NCI-H2107 (cell line): ENCODE measurements at places on chromosomes 13 and 19.
A peak's percentile ranks its signal among the peaks of the same experiment; 100 is the strongest.

- DNase-seq, result peak; percentile 9
Measured at GRCh38 chr13:100646030-100646673, 28.4 kb downstream of the TMTC4 start.

GRCh38 chr13:85261757-85262346 is 537.4 kb downstream of the SLITRK6 start:
- no peak for DNase-seq

DNA sequence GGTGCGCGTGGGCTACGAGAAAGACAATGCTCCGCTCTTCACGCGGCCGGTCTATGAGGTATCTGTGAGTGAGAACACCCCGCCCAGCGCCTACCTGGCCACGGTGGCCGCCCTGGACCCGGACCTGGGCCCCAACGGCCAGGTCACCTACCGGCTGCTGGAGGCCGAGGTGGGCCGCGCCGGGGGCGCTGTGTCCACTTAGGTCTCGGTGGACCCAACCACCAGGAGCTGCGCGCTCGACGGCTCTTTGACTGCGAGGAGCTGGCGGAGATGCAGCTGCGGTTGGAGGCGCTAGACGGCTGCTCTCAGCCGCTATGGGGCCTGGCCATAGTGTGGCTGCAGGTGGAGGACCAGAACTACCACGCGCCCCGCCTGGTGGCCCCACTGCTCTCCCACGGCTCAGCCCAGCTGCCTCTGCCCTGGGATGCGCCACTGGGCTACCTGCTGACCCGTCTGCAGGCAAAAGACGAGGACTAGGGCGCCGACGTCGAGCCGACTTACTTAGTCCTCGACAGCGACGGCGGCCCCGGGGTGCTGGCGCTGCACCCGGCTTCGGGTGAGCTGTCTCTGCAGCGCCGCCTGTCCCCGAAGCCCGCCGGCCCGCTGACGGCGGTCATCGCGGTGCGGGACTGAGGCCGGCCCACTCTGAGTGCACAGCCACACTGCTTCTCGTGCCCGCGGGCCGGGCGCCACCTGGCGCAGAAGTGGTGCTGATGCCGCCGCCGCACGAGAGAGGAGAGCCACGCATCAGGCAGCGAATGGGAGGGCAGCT is 173.0 kb downstream of the OLFM4 start:
- DNase-seq, result no peak

- DNase-seq, result no peak
Measured at GRCh38 chr13:41720839-41721561, 239.9 kb downstream of the VWA8 start.

DNA sequence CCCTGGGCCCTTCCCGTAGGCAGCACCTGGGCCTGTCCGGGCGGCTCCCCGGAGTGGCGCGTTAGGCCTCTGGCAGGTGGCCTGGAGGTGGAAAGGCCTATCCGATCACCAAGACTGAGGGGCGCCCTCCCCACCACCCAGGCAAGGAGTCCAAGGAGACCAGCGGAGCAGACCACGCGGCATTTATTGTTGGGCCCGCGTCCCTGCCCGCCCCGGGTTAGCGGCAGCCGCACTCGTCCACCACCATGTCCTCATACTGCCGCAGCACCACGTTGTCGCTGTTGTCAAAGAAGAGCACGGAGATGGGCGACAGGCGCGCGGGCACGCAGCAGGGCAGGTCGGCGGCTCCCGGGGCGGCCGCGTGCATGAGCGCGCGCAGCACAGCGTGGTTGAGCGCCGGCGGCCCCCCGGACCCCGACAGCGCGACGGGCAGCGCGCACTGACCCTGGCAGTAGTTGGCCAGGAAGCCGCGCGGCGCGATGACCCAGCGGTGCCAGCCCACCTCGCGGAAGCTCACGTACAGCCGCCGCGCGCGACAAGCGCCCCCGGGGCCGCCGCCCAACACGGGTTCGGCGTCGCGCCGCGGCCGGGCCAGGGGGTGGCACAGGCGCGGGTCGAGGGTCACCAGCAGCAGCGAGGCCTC is 27.5 kb downstream of the CERS1 start:
- DNase-seq, result no peak

DNA sequence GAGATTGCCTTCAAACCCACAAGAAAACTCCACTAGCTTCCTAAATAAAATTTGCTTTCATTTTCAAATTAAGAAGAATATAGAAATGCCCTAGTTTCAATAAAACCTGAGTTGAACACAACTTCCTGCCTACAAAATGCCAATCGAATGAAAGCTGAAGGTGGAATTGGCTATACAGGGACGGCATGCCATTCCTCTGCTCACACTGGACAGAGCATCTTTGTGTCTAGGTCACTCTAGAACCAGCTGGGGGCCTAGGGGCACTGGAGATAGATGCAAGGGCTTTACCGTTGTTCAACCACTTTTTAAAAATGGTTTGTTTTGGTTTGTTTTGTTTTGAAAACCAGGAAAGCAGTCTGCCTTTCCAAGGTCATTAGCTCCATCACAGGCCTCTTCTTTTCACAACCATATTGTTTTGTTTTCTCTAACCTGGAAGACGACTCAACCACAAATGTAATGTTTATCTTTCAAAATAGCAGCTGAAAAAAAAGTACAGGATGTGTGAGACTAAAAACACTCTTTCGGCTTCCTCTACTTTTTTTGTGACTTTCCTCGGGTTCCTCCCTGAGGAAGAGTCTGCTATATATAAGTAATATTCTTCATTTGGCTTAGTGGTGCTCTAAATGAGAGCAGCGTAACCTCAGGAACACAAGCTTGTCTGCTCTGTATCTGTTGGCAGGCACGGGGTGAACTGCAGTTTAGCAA is 11.9 kb upstream of the ITM2B start:
- DNase-seq, result no peak

DNA sequence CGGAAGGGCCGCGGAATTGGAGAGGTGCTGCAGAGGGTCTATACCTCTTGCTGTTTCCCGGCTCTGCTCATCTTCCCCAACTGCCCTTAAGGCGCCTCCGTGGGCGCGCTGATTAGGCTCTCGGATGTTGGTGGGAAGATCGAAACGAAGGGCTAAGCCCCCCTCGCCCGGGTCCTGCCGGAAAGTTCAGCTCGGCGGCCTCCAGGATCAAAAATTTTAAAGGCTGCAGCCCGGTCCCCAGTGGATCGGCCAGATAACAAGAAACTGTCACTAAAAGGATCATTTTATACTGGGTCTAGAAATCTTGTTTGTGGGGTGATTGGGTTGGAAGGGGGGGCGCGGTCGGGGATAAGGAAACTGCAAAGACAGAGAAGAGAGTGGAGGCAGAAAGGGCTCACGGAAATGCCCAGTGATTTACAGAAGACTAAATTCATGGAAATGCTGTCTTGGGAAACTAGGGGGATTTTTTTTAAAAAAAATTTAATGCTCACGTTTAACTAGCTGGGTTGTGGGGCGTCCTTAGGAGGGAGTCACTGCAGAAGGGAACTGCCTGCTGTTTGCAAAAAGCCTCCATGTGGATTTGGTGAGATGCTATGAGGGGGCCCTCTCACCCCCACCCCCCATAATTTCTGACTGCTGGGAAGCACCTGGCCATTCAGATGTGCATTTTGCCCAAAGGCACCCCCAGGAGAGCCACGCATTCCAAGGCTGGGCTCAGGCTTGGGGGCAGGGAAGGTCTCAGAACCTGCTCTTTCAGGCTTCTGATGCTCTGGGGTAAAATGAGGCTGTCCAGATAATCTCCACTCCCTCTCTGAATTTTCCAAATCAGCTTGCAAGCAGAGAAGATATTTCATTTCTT is 7.7 kb downstream of the CDX2 start:
- DNase-seq, result no peak
